ENCODE measurements at places on chromosomes 7 and 10.
A peak's percentile ranks its signal among the peaks of the same experiment; 100 is the strongest.

DNA sequence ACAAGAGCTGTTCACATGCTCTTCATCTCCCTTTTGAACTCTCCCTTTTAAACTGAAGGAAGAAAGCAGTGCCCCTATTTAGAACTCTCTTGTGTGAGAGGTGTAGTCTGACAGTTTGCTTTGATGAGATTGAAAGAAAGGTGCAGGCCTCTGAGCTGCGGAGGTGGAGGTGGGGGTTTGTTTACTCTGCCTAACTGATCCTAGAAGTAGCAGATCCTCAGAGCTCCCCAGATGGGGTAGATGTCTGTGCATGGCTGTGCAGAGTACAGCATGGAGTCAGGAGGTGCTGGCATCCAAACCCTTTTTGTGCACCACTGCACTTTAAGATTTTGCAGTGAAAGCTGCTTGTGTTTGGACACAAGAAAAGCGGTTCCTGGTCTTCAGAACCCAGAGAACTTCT lies 58.3 kb downstream of the MINDY4 start:
- DNase-seq = no peak

- DNase-seq = no peak
Observed at GRCh38 chr7:122622682-122623081, 76.2 kb downstream of the RNF133 start.

- DNase-seq = no peak
Observed at GRCh38 chr7:74511345-74511744, 57.6 kb downstream of the GTF2IRD1 start.

DNA sequence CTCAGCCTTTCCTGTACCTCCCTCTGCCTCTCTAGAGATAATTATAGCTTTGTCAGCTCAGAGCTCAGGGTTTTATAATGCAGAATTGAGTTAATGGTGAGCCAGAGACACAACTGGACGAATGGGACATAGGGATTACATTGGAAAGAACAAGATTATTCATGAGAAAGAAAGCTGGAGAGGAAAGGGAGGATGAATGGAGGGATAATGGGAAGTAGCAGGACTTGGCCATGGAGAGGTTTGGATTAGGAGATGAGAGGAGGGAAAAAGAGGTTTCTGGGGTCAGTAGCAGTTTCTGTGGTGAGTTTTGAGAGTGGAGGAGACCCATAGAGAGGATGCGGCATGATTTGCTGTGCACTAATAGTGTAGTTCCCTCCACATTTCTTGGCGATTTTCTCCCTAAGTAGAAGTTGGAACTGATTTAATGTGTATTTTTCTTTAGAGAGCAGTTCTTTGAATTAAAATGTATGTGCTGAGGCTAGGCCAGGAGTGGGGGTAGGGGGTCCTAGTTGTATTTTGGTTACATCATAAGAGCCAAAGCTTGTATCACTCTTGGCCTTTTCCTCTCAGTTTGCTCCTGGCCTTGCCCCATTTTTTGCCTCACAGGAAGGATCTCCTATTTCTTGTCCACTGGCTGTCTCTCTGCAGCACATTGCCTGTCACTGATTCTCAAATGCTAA lies 107.4 kb downstream of the MKX start:
- DNase-seq = no peak

DNA sequence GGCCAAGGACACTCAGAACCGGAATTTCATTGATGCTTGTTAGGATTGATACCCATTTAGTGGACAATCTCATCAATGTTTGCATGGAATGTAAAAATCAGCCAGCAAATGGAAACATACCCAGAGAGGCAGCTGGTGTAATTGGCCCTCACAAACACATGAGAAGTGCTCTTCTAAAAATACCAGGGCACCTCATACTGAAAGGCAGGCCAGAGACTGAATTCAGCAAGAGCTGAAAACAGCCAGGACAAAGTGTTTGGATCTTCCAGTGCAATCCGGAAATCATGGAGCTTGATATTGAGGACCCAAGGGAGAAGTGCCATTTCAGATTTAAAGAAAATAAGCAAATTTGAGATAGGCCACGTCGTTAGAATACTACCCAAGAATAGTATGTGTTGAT lies 498.6 kb downstream of the GALNT17 start:
- no peak for DNase-seq

- no peak for DNase-seq
Observed at GRCh38 chr10:124049484-124049883, 43.9 kb downstream of the CHST15 start.

- DNase-seq = peak; percentile 48
Observed at GRCh38 chr10:71696628-71697326, 22.8 kb downstream of the C10orf105 start.

DNA sequence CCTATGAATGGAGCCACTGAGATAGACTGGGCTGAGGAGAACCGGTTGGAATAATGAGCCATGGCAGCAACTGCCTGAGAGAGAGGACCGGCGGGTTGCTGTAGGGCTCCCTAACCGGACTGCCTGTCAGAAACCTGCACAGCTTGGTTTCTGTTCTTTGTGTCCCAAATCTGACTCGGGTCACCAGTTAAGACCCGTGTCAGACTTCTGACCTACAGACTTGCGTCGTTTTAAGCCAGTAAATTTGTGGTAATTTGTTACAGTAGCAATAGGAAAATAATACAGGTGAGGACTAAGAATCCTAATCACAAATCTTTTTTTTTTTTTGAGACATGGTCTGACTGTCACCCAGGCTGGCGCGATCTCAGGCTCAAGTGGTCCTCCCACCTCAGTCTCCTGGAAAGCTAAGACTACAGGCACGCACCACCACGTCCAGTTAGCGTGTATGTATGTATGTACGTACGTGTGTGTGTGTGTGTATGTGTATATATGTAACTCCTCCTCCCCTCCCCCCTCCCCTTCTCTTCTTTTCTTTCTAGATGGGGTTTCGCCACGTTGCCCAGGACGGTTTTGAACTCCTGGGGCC lies 672 bp upstream of the DDX56 start:
- DNase-seq = peak; percentile 22

GRCh38 chr7:102916881-102917280 lies 4.1 kb downstream of the LRRC17 start:
- DNase-seq = no peak

DNA sequence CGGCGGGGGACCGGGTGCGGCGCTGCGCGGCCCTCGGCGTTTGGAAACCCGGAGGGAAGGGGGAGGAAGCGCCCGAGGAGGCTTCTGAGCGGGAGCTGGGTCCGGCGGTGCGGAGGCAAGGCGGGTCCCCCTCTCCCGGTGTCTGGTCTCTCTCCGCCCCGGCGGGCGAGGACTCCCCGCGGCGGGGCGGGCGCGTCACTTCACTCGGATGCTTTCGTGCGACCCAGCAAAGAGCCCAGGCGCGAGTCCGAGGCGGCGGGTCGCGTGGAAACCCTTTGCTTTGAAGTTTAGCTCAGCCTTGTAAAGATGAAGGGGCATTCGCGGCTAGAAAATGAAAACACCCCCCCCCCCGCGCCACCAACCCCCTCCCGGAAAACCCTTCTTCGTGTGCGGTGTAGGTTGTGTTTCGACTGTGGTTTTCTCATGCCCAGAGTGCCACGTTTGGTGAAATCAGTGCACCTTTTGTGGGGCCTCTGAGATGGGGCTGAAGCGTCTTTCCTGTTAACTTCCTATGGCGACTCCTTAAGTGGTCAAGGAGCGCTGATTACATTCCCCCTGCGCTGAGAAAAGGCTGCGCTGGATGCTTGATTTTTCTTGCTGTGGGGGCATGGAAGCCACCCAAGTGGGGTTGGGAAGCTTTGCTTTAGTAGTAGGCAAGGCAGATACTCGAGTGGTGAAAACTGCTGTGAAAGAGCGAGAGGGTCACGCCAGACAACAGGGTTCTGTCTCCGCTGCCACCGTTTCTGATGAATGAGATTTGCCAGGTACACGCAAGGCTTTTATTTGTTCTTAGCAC lies 876 bp downstream of the GNAI1 start:
- DNase-seq = peak; percentile 3

DNA sequence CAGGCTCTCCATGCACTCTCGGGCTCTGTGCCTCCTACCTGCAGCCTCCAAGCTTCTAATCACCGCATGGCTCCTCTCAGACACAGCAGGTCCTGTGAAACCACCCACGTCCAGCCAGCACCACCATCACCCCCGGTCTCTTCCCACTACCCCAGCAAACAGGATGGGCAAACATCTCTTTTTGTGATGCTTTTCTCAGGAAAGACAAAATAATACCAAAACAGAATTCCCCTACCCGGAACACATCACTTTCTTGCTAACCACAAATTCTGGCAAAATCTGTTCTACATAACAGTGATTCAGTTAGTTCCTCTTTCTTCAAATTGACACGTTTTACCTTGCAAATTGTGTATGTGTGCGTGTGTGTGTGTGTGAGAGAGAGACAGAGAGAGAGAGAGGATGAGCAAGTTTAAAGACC lies 6.5 kb downstream of the SNX8 start:
- peak; percentile 76 for DNase-seq

DNA sequence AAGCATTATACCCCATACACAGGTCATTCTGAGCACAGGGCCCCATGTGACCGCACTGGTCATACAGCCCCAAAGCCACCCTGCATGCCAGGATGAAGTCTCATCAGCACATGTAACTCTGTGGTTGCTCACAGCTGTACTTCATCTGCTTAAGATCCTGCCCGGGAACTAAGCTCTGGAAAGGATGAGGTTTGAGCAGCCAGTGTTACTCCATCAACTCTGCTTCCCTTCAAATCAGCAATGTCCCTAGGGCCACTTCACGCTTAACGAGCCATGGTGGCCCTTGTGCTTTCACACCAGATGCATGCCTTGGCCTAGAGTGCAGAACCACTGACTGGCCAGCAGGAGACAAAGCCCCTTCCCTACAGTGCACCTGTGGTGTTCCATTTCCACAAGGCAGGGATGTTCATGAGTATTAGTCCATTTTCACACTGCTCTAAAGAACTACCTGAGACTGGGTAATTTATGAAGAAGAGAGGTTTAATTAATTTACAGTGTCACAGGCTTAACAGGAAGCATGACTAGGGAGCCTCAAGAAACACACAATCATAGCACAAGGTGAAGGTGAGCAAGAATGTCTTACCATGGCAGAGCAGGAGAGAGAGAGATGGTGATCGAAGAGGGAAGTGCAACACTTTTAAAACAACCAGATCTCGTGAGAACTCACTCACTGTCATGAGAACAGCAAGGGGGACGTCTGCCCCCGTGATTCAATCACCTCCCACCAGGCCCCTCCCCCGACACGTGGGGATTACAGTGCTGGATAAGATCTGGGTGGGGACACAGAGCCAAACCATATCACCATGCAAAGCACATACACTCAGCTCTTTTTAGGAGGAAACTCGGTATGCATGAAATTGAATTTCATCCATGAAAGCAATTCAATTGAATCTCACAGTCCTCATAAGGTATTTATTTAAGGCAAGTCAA lies 149.0 kb upstream of the CDCA7L start:
- no peak for DNase-seq

GRCh38 chr10:33861016-33861704 lies 526.7 kb upstream of the NRP1 start:
- peak; percentile 87 for DNase-seq

GRCh38 chr10:97781618-97782331 lies 10.0 kb upstream of the SFRP5 start:
- DNase-seq = no peak

- peak; percentile 67 for DNase-seq
Observed at GRCh38 chr7:26090927-26091519, 61.0 kb upstream of the NFE2L3 start.

GRCh38 chr7:18962031-18962430 lies 155.4 kb downstream of the TWIST1 start:
- DNase-seq = no peak

GRCh38 chr10:42490368-42490767 lies 148.0 kb downstream of the ZNF33B start:
- no peak for DNase-seq
